Cortex of kidney (tissue), 1 donor: ENCODE measurements at places on chromosomes 6 and 20.

DNA sequence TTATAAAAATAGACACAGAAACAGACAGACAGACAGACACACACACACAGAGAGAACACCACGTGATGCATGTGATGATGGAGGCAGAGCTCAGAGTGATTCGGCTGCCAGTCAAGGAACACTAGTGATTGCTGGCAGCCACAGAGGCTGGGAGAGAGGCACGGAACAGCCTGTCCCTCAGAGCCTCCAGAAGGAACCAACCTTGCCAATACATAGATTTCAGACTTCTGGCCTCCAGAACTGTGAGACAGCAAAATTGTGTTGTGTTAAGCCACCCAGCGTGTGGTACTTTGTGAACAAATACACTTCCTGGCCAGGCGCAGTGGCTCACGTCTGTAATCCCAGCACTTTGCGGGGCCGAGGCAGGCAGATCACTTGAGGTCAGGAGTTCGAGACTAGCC, 9.5 kb upstream of the PARD6B start:
- no peak for DNase-seq

GRCh38 chr20:34022151-34022838, 28.6 kb downstream of the RALY start:
- DNase-seq = no peak

- no peak for DNase-seq
Measured at GRCh38 chr6:15930207-15930606, 198.7 kb upstream of the MYLIP start.

DNA sequence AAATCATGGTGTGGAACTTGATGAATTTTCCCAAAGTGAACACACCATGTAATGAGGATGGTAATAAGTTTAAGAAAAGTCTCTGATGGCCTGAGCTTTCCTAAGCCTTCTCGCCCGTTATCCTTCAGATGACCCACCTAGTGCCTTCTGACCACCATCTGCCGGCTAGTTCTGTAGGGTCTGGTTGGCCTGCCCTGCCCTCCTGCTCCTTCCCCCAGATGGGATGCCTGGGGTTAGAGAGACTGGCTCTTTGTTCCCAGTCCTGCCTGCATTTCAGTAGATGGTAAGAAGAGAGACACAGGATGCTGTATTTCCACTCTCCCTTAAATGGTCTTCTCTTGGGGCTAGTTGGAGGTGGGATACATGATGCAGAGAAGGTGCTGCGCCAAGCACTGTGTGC, 43.0 kb downstream of the TIAM2 start:
- no peak for DNase-seq

- DNase-seq = no peak
Measured at GRCh38 chr6:137981758-137982157, 114.7 kb downstream of the TNFAIP3 start.

DNA sequence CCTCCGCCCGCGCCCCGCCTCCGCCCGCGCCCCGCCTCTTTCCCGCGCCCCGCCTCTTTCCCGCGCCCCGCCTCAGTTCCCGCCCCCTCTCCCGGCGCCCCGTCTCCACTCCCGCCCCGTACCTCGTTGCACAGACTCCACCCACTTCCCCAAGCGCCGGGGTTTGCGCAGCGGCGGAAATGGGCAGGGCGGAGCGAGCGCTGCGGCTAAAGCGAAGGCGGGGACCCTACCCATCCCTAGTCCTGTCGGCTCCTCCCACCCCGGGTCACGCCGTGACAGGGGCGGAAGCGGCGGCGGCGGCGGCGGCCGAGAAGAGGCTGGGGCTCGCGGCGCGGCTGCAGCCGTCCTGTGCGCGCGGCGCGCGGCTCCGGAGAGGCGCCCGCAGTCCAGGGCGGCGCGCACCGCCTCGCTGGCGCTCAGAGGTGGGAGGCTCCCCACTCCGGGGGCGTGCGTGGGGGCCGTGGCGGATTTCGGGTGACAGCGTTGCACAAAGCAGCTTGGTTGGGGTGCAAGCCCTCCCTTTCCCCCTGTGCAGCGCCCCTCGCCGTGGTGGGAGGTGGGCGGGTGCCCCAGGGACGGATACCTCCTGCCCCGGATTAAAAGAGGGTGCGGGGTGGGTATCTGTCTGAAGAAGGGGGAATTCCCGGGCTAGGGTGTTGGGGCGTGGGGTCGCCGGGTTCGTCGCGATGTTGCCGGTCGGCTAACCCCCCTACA, at the start of gene KDM1B:
KDM1B (plus strand) TSS at position 273 of the 714 bp plus-strand sequence. CDS start 4,474 bp downstream, outside the sequence.
- DNase-seq = peak; percentile 91

GRCh38 chr20:63819224-63819921, 11.7 kb downstream of the ZBTB46 start:
- DNase-seq = no peak

DNA sequence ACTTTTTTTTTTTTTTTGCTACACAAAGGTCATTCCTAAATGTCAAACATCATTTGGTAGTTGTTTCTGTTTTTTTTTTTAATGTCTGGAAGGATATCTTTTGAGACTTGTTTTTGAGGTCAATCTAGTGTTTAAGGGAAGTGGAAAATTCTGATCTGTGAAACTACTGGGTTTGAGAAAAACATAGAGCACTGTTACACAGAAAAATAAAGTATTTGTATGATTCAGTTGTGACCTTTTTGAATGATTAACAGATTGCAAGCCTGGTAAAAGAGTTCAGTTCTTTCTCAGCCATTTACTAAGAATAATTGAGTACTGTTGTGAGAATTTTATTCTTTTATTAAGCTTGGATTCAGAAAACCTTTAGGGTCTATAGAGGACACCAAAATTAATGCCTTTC, 276.7 kb downstream of the ADGRB3 start:
- no peak for DNase-seq

- no peak for DNase-seq
Measured at GRCh38 chr6:142271476-142271875, 30.3 kb upstream of the ADGRG6 start.

- no peak for DNase-seq
Measured at GRCh38 chr6:41439524-41440418, 104.4 kb downstream of the NCR2 start.

DNA sequence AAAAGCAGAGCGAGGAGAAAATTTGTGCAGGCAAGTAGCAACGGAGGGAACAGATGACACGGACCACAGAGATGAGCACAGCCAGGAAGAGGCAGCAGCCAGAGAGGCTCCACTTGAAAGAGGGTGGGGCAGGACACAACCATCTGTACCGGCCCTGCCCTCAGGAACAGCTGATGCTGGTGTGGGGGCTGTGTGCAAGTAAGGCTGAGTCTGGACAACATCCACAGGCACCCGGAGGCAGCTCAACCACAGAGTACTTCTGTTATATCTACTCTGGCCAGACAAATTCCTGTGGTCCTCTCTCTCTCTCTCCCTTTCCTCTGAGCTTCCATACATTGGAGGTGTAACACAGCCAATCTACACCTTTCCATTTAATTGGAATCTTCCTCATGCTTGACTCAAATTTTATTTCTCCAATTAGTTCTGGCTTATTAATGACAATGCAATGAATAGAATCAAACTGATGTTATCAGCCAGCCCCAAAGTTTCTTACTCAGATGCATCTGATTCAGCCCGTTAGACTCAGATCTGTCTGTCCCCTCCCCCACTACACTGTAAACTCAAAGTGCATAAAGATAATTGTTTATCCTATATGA, 24.9 kb downstream of the KIF13A start:
- DNase-seq = no peak

DNA sequence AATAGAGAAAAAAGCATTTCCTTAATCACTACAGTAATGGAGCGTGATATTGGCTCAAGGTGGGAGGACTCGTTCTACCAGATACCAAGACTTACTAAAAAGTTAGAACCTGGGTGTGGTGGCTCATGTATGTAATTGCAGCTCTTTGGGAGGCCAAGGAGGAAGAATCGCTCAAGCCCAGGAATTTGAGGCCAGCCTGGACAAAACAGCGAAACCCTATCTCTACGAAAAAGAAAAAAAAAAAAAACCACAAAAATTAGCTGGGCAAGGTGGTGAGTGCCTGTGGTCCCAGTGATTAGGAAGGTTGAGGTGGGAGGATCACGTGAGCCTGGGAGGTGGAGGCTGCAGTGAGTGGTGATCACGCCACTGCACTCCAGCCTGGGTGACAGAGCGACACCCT, 24.0 kb upstream of the ATRN start:
- no peak for DNase-seq
